ENCODE measurements at places on chromosomes 6 and 20.

DNA sequence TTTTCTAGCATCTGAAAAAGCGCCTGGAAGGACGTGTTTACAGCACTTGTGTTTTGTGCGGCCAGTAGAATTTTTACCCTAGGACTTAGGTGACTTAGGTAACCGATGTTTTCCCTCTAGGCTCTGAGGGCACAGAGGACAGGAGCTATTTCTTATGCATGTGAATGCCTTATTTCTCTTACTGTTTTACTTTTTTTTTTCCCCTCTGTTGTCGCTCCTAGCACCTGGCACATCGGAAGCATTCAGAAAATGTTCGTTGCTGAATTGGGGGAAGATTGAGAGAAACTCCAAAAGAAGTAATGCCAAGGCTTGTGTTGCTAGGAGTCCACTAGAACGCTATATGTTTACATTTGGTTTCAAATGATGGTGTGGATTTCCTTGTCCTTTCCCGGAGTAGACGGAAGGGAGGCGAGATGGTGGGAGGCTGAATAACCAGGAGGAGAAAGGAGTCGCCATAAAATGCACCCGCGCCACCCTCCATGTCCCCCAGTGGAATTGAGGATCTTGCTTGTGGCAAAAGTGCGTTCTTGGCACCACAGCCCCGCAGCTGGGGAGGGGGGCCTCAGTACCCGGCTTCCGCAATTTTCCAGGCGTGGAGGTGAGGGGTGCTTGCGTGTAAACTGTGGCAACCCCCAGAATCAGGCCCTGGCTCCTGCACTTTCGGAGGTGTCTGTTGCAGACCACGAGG, 6.9 kb downstream of the OLIG3 start:
- DNase-seq, result no peak

DNA sequence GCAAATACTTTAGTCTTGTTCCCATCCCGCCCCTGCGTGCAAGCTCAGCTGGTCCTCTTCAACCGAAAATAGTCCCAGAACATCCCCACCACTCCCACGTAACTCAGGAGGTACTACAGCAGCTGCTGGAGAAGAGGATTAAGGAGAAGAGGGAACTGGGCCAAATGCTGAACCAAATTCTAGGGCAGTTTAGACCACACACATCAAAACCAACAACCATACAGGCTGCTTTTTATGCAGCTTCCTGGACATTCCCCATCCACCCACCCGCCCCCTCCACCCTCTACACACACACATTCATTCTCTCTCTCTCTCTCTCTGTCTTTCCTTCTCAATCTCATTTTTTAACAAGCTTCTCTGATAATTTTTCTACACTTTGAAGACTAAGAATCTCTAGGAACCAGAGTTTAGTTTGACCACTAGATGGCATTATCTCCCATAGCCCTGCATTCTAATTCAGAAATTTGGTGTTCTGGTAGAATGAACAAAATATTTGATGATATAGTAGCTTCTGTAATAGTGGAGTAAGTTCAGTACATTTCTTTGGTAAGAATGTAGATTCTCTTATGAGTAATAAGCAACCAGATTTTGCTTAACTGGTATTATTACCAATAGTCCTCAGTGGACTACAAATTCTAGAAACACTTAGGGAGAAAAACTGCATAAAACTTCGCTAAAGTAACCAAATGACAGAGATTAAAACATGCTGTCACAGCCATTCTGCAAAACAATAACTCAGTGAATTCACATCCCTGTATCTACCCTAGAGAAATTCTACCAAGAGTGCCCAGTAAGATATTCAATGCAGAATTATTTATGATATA, 52.1 kb upstream of the BEND6 start:
- no peak for DNase-seq

DNA sequence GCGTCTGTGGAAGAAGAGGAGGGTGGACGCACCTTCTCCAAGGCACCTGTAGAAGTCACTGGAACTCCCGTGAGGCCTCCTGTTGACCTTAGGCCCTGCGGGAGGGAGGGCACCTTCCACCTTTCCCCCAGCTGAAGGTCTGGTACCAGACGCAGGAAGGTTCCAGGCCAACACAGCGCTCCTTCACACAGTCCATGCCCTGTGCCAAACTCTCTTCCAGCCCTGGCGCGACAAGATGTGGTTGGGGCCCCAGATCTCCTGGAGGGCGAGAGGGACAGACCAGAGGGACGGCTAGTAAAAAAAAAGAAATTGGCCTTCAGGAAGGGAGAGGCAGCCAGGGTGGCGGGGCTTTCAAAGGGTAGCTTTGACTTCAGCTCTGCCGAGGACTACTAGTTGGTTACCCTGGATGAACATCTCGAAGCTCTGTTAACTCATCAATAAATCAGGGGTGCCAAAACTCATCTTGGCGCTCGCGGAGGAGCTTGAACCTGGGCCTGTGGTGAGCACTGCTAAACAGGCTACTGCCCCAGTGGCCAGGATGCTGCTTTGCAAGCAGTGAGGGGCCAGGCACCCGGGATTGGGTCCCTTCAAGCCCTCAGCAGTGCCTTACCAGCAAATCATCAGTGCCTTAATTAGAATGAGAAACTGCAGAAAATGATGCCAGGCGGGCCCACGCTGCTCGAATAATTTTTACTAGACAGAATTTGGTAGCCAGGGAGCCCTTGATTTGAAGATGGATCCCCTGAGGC, 14.9 kb downstream of the AARS2 start:
- no peak for DNase-seq

DNA sequence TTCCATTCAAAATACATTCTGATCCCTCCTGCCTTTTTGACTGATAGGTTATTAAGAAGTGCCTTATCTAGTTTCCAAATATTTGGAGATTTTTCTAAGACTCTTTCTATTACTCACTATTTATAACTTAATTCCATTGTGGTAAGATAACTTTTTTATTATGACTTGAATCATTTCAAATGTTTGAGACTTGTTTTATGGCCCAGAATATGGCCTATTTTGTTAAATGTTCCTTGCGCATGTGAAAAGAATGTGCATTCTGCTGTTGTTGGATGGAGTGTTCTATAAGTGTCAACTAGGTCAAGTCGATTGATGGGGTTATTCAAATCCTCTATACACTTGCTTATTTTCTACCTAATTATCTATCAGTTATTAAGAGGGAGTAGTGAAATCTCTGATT, 13.1 kb upstream of the TCP11 start:
- DNase-seq, result no peak

GRCh38 chr20:50676858-50677257, 14.5 kb downstream of the RIPOR3 start:
- DNase-seq, result no peak

DNA sequence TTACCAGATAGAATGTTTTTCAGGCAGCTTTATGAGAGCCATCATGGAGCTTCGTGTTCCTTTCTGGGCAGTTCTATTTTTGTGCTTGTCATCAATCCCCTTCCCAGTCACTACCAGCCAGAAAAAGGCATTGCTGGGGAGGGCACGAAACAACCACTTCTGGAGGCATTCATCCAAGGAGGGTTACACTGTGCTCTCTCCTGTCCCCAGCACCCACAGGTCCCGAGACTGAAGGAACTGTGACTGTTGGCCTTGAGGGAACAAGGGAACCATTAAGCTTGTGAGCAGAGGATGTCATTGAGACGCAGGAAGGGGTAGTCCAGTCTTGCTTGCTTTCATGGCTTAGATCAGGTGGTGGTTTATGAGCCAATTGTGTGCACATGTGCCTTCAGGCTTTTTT, 20.1 kb upstream of the ENPP5 start:
- DNase-seq, result no peak

- no peak for DNase-seq
Observed at GRCh38 chr20:3577366-3577765, 85.8 kb downstream of the GFRA4 start.

GRCh38 chr6:15025446-15025845, 220.4 kb upstream of the JARID2 start:
- no peak for DNase-seq

DNA sequence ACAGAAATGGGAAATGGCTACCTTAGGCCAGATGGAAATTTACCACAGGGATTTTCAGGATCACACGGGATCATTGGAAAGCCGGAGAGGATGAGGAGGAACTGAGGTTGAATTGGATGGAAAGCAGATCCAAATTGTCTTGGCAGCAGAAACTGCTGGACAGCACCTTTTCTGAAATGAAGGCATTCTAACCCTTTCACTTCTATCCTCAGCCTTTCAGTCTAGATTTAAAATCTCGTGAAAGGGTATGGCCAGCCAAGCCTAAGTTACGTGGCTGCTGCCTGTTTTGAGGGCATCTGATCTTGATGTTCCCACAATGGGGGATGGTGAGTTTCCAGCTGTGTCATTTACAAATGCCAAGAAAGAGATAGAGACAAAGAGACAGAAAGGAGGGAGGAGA, 358.2 kb downstream of the KIF16B start:
- DNase-seq, result no peak

GRCh38 chr20:881051-881782, 34.9 kb downstream of the ANGPT4 start:
- DNase-seq, result no peak

DNA sequence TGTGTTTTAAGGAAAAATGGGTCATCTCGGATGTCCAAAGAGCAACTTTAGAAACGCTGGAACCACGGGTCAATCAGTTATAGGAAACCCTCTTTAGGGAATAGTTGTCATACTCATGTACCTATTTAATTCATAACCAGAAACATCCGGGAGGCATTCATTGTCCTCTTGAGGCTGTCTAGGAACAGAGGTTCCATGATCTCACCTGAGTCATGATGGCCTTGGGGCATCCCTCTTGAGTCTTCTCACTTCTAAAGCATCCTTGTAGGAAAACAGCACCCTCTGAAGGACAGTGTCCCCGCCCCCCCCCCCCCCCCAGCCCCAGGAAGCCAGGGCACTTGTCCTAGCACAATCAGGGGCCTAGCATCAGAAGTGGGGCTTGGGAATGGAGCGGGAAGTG, 46.3 kb upstream of the CDH4 start:
- DNase-seq, result no peak

GRCh38 chr6:141195251-141195832, 937.4 kb upstream of the GJE1 start:
- no peak for DNase-seq

DNA sequence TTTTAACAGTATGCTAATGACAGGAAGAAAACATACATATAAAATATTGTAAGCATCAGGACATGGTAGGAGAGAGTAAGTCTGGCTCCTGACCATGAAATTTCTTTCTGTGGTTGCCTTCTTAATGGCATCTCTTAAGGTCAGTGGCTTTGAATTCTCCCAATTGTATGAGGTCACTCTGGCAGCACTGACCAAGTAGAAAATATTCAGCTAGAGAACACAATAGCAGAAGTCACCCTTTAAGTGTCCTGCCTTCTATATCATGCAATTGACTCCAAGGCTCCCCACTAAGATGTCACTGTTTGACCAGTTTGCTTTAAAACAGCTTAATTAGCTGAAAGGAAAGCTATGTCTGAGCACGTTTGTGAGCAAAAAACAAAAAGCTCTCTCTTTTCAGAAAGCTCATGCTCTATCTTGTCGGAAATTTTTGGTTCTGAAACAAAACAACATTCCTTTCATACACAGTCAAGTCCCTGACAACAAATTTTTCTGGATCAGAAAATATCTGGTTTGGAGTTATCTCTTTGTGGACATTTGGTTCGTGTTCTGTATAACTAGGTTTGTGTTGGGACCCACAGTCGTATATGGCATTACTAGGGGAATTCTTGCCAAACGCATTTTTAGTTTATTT, 120.9 kb upstream of the IFNGR1 start:
- no peak for DNase-seq

- DNase-seq, result no peak
Observed at GRCh38 chr20:55283889-55284288, 721.4 kb downstream of the CBLN4 start.

DNA sequence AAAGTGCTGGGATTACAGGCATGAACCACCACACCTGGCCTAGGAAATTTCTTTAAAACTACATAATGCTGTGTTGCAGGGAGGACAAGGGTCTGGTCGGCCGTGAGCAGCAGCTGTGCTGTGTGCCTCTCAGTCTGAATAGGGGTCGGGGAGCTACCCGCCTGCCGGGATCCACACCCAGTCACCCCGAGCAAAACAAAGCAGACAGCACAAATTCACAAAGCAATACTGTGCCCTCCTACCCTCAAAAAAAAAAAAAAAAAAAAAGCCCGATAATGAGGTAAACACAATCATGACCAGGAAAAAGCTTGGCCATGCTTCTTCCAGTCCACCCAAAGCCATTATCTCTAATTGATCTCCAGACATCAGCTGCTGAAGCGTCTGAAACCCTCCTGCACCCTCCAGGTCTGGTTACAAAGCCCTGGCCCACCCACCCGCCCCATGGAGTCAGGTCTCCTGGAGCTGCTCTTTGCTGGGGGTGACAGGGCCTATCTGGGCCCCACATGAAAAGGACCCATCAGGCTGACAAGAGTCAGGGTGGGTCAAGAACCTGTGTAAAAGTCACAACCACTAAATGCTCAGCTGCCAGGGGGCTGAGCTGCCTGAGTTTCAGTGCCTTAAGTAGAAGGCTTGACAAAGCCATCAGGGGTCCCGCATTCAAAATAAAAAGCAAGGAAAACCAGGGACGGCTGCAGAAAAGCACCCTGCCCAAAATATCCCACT, 88.2 kb downstream of the NOL4L start:
- no peak for DNase-seq

GRCh38 chr6:24439858-24440539, 37.3 kb downstream of the MRS2 start:
- DNase-seq, result no peak

DNA sequence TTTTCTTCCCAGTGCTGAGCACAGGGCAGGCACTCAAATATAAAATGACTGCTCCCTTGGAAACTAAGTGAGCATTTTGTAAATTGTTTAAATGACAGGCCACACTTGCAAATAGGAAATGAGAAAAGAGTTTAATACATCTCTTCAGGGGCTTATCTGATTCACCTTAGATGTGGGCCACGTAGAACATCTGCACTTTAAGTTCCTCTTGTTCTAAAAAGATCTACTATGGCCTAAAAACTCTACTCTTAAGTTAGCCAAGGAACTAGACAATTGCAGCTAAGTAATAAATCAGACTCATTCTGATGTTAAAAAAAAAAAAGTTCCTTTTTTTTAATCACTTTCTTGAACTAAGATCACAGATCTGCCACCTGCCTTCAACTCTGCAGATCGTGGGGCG, 126.3 kb downstream of the KIF16B start:
- DNase-seq, result no peak

GRCh38 chr20:840858-841567, 7.5 kb downstream of the FAM110A start:
- no peak for DNase-seq

DNA sequence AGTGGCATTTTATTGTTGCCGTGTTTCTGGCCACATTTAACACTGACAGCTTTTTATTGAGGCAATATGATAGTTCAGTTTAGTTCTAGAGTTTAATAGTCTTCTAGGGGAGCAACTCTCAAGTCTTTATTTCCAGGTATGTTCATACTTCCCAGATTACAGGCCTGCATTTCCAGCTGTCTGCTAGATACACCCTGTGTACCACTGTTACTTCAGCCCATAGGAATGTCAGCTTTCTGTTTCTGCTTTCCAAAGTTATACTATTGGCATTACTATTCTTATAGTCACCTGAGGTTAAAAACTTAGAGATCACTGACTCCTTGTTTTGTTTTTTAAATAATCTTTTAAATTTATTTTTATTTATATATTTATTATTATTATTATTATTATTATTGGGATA, 7.6 kb downstream of the ZNF451 start:
- DNase-seq, result no peak
